ENCODE measurements at places on chromosomes 5 and 9.
A peak's percentile ranks its signal among the peaks of the same experiment; 100 is the strongest.

GRCh38 chr9:89865981-89866380 is 261.2 kb downstream of the GADD45G start:
- no peak for DNase-seq

DNA sequence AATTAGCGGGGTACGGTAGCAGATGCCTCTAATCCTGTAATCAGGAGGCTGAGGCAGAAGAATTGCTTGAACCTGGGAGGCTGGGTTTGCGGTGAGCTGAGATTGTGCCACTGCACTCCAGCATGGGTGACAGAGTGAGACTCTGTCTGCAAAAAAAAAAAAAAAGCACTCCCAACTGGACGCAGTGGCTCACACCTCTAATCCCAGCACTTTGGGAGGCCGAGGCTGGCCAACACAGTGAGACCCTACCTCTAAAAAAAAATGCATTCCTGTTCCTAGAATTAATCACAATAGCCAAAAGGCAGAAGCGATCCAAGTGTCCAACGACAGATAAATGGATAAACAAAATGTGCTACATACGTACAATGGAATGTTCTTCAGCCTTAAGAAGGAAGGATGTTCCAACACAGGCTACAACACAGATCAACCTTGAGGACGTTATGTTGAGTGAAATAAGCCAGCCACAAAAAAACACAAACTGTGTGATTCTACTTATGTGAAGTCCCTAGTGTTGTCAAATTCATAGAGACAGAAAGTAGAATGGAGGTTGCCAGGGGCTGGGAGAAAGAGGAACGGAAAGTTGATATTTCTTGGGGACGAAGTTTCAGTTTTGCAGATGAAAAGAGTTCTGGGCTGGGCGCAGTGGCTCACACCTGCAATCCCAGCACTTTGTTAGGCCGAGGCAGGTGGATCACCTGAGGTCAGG is 13.8 kb downstream of the FAM78A start:
- no peak for DNase-seq

- DNase-seq, result no peak
These were observed 71.0 kb downstream of the BRINP1 start for GRCh38 chr9:119298076-119298853.

DNA sequence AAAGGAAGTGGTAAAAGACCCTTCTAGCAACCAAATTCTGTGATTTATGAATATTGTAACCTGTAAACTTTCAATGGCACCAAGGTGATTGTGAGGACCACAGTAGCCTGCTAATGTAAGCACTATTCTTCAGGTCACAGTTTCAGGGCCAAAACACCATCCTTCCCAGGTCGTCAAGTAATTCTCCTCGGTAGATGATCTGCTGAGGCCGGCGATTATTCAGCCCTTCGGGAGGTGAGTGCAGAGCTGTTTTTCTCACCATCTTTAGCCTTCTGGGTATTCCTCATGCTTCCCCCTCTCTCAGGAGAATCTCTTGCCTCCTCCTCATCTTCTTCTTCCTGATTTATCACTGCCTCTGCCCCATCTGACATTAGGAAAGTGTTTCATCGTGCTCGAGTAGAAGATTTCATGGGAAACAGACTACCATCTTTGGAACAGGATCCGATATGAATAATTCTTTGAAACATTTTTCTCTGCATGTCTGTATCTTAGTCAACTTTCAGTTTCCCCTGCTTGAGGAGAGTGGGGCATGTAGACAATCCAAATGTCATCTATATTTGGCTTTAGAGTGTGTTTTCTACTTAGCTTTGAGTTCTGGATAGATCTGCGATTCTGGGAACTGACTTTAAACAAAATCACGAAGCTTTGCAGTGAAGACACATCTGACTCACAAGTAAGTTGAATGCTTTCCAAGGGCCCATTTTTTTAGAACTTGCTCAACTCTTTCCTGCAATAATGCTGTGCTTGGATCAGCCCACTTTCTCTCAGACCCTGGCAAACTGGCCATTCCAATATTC is 173.9 kb downstream of the AOPEP start:
- DNase-seq, result peak; percentile 98

Data from cardiac fibroblast (primary cell).